ENCODE measurements at places on chromosomes 11 and 22.

DNA sequence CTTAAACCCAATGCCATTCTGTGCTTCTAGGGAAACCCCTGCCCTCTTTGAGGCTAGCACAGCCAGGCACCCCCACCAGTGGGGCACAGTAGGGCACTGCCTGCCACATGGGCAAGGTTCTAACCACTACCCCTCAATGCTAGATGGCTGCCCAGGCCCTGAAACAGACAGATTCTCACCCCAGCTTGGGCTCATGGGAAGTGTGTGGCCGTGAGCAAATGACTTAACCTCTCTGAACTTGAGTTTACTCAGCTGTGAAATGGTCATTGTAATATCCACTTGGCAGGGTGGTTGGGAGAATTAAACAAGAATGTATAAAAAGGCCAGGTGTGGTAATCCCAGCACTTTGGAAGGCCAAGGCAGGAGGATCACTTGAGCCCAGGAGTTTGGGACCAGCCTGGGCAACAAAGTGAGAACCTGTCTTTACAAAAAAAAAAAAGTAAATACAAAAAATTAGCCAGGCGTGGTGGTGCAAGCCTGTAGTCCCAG lies 22.4 kb downstream of the C22orf23 start:
- DNase-seq = no peak

GRCh38 chr11:36149538-36150242 lies 139.5 kb downstream of the COMMD9 start:
- DNase-seq = no peak

GRCh38 chr22:37178350-37179125 lies 9.5 kb downstream of the C1QTNF6 start:
- DNase-seq = no peak

GRCh38 chr11:66071381-66071801 lies 1.3 kb downstream of the PACS1 start:
- no peak for DNase-seq

DNA sequence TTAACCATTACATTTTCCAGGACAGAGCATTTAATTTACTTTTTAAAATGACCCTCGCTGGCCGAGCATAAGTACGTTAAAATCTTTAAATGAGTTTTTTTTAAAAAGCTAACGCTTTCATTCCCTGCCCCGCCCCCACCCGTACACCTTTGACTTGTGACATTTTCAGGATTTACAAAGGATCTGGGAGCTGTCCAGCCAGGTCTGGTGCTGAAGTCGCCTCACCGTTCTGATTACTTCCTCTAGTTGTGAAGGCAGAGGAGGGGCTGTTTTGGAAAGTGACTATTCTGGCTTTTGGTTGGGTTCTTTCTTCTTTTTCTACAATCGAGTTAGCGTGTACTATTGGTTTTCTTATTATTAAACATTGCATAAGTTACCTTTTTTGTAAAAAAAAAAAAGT lies 2.9 kb downstream of the C11orf87 start:
- no peak for DNase-seq

- no peak for DNase-seq
These were observed 13.7 kb downstream of the BIRC2 start for GRCh38 chr11:102360681-102361080.

DNA sequence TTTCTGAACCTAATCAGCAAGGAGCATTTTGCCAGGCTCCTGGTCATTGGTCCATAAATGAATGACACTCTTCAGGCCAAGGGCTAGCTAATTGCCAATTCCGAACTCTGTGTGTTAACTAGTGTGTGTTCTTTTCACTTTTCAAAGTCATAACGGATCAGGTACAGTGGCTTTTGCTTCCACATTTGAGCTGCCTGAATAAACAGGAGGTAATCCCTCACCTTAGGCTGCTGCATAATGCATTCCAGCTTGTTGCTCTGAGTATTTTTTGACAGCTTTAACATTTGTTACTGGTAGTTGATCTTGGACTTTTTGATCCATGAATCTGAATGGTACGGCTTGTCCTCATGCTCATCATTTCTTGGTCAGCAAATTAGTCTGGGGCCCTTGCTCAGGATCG lies 485.1 kb downstream of the CNTN5 start:
- no peak for DNase-seq

GRCh38 chr11:133843454-133843987 lies 1.8 kb downstream of the SPATA19 start:
- DNase-seq = no peak

GRCh38 chr11:19869946-19870589 lies 157.4 kb downstream of the NAV2 start:
- no peak for DNase-seq

- DNase-seq = no peak
These were observed 87.4 kb downstream of the BRD1 start for GRCh38 chr22:49740242-49740641.

DNA sequence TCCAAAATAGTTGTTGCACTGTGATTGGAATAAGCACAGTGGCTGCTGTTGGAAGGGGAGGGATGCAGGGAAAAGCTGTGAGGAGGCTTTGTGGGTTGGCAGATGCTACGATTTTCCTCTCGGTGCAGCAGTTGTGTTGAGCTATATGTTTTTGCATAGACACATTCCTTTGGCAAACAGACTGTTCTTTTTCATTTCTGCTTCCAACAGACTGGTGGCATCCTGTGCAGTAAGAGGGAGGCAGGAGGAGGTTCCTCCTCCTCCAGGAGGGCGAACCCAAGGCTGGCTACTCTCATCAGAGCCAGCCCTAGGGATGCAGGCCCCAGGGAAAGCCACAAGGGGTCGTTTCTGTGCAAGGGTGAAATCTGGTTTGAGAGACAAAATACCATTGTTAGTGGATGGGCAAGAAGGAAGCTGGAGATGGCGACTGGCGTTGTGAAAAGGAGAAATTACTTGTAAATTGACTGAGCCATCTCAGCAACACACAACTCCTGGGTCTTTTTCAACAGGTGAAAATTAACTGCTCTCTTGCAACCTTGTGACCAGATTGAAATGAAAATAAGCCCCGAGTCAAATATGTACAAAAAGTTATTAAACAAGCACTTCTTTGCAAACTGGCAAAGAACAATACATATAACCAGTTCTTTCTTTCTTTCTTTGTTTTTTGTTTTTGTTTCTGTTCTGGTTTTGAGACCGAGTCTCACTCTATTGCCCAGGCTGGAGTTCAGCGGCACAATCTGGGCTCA lies 26.5 kb upstream of the UBASH3B start:
- peak; percentile 59 for DNase-seq

DNA sequence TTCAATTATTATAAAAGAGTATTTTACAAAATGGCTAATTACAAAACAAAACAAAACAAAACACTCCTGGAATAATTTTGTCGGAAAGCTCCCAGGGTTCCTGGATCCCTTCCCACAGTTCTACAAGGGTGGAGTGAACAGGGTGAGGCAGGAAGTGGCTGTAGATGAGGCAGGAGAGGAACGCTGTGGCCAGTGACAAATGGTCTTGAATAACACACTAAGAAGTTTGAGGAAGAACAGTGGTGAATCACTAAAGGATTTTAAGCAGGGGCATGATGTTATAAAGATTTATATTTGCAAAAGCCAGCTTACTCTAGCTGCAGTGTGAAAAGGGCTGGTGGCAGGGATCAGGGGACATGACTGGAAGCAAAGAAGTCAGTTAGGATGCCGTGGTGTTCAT lies 33.8 kb upstream of the APOA1 start:
- DNase-seq = no peak

GRCh38 chr11:72743321-72744221 lies 8.6 kb downstream of the ARAP1 start:
- no peak for DNase-seq

DNA sequence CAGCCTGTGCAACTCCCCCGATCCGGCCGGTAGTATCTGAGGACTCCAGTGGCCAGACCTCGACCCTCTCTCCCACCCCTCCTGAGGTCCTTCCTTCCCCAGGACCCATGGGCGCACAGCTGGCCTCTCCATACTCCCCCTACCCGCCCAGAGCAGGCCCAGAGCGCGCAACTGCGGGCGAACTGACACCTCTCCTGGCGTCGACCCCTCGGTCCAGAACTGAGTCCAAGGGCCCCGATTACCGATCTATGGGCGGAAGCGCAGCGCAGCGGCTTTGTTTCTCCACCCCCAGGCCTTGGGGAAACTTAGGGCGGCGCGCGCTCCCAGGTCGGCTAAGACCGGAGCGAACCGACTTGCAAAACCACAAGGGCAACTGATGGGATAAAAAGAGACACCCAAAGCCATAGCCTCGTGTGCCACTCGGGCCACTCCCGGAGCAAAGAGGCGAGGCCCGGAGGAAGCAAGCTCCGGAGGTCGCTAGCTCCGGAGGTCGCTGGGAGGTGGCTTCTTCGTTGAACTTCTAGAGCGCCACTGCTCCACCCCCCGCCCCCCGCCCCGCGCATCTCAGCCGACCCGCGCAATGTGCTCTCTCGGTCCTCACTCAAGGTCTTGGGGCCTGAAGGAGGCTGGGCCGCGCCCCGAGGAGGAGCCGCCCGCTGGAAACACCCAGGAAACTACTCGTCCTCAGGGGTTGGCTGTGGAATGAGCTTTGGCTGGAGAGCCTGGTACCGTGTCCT lies 9.8 kb upstream of the ALX4 start:
- DNase-seq = no peak

- DNase-seq = no peak
These were observed 26.3 kb upstream of the GNB1L start for GRCh38 chr22:19880786-19881569.

GRCh38 chr22:23812378-23812777 lies 25.6 kb downstream of the SMARCB1 start:
- DNase-seq = no peak

DNA sequence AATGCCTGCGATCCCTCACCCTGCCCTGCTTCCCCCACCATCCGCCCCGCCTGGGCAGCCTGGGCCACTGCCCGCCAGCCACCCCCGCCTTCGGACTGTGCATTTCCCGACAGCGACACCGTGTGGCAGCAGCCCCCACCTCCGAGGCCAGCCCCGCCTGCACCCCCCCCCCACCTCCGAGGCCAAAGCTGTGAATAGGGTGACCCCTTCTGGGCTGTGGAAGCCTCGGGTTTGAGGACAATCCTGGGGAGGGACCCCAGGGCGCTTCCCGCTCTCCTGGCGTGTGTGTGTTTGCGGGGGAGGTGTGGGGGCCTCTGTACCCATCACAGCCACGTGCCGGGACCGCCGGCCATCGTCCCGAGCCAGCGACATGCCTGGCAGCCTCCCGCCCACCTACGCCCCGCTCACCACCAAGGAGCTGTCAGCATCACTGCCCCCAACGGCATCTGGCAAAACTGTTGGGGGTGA lies 33.8 kb upstream of the PPARA start:
- DNase-seq = peak; percentile 89

DNA sequence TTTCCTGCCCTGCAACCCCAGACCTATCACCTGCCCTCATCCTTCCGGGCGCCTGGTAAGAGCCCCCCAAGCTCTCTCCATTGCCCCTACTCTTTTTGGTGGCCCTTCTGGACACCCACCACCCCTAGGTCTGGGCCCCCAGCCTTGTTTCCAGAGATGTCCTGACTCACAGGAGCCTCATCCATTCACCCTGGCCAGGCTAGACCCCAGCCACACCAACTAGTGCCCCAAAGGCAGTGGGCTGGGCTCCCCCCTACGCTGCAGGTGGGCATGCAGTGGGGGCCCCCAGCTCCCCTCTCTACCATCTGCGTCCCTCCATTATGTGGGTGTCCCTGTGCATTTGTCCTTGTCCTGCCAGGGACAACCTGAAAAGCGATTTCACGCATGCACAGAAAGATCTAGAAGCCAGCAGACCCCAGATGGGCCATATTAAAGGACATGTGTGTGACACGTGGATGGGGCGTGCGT lies 1.4 kb downstream of the MRGPRF start:
- no peak for DNase-seq

DNA sequence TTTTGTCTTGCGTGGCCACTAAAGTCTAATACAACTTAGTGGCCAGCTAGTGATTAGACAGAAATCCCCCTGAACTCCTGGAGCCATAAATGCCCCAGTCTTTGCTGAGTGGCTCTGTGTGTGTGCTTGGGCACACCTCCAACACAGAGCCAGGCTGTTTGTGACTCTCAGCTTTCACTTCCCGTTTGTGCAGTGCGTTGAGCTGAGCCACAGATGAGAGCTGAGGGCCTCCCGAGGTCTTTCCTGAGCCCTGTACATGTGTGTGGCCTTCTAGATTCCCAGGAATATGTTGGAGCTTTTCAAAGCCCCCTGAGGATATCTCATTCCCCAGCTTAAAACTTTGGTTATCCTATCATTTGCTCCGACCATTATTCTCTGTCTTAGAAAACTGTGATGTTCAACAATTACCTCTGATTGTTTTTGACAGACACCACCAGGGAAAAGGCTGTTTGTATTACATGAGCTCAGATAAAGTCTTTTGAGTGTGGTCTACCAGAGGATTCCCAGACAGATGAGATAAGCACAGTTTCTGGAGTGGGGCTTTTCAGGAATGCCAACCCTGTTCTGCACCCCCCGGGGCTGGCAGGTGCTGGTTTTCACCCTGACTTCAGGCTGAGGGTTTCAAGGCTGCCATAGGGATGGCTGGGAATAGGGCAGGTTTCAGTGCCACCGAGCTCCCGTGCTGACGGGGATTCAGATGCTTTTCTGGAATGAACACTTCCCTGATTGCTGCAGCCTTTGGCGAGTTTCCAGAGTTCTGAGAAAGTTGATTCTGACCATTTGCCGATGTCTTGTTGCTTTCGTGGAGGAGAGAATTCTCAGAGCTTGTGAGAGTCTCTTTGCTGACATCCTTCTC lies 23.8 kb downstream of the IGHMBP2 start:
- no peak for DNase-seq

- no peak for DNase-seq
These were observed 15.0 kb upstream of the TRIM44 start for GRCh38 chr11:35647421-35648093.

DNA sequence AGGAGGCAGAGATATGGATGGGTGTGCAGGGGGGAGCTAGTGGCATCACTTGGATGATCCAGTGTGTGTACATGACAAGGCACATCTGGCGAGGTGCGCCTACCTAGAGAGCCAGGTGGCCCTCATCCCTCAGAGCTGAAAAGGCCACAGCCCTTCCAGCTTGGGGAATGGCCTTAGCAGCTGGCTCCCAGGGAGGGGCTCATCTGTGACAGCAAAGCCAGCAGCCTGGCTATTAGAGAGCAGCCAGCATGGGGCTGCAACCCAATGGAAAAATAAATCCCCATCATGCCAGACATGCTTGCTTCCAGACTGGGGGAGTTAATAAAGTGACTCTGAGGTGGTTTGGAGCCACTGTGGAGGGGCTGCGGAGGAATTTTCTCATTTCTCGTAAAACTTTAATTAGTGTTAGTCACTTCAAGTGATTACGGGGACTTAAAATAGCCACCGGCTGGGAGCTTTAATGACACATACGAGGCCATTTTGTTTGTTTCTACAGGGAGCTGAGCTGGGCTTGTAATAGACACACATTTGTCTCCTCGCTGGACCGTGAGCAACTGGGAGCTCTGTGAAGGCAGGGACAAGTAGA lies 111.2 kb upstream of the ALX4 start:
- no peak for DNase-seq

GRCh38 chr22:24455751-24456426 lies 28.5 kb downstream of the ADORA2A start:
- no peak for DNase-seq
